LoVo (cell line): ENCODE measurements at places on chromosomes 3 and 15.

GRCh38 chr3:139601191-139601961, 61.8 kb upstream of the RBP1 start:
- DNase-seq: no peak

GRCh38 chr3:42847731-42848130, 27.9 kb downstream of the CYP8B1 start:
- DNase-seq: no peak

DNA sequence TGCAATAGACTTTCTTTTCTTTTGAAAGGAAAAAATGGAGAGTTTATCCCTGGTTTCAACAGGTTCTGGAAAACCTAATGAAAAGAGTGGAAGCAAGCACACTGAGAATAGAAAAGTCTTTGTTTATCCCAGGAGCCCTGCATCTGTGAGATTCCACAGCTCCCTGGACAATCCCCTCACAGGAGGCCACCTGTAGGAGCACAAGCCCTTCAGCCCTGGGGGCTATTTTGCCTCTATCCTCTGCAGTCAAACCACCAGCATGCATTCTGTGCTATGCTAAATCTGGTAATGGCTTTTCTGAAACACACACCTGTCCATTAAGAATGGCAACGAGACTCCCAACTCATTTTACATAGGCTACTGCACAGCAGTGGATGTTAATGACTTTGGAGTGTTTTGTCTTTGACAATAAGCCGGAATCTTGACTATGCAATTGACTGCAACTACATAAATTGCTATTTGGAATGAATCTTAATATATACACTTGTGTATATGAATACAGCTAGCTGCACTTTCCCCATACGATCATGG, 369.4 kb downstream of the NR2F2 start:
- no peak for DNase-seq

- no peak for DNase-seq
Observed at GRCh38 chr3:34934660-34935059, 704.7 kb upstream of the ARPP21 start.

GRCh38 chr15:73844356-73844755, 29.0 kb upstream of the TBC1D21 start:
- DNase-seq: no peak
